DMS53 (cell line): ENCODE measurements at places on chromosomes 4 and X.
A peak's percentile ranks its signal among the peaks of the same experiment; 100 is the strongest.

DNA sequence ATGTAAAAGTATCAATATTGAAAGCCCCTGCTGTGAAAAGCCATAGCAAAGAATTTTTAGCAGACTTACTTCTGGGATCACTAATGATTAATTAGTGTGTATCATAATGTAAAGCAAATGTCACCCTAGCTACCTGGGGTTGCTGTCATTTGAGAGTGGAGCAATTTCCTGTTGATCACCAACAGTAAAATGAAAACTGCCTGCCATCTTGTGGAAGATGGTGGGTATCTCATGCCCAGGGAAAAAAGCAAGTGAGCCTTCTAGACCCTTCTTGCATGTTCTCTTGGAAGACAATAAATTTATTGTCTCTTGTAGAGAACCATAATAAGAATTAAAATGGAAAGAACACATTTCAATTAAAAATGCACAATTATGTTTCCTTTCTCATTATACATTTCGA is 360.2 kb downstream of the ZIC3 start:
- DNase-seq: peak; percentile 76

DNA sequence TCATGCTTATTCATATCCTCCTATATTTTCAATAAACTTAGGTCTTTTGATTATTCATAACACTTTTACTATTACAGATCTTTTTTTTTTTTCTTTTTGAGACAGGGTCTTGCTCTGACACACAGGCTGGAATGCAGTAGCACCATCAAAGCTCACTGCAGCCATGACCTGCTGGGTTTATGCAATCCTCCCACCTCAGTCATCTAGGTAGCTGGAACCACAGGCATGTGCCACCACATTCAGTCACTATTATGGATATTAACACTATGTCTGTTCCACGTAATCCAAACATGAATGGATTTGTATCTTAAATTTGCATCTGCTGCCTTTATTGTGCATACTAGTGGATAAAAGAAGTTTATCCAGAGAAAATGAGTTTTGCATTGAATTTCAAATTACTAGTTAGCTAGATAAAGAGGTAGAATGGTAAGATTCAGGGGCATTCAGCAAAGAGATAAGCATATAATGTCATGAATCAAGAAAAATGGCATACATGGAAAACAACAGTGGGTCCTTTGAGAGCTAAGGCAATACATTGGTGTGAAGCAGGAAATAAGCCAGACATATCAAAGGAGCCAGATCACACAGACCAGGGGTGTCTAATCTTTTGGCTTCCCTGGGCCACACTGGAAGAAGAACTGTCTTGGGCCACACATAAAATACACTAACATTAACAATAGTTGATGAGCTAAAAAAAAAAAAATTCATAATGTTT is 13.9 kb downstream of the ANAPC10 start:
- no peak for DNase-seq

DNA sequence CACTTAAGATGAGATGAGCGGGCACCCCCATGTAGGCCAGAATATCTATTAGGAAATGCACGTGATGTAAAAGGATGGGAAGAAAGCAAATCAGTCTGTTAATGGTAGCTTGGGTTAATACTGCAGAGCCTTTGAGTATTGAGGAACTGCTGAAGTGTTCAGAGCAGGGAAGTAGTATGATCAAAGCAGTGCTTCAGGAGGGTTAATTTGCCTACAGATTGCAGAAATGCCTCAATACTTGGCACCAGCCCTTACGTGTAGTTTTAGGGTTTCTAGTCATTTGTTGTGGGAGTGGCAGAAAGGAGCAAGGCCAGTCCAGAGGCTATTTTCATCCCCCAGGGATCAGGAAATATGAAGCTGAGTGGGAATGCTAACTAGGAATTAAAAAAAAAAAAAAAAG is 19.7 kb downstream of the ZFX start:
- no peak for DNase-seq

- DNase-seq: no peak
Measured at GRCh38 chrX:103913356-103914020, 48.9 kb upstream of the TMSB15B start.
